GM12892 (cell line): ENCODE measurements at places on chromosomes 12 and 14.

GRCh38 chr12:19886639-19887064 is 447.4 kb downstream of the AEBP2 start:
- no peak for DNase-seq

- DNase-seq = no peak
Observed at GRCh38 chr14:78737116-78737515, 566.9 kb downstream of the NRXN3 start.

DNA sequence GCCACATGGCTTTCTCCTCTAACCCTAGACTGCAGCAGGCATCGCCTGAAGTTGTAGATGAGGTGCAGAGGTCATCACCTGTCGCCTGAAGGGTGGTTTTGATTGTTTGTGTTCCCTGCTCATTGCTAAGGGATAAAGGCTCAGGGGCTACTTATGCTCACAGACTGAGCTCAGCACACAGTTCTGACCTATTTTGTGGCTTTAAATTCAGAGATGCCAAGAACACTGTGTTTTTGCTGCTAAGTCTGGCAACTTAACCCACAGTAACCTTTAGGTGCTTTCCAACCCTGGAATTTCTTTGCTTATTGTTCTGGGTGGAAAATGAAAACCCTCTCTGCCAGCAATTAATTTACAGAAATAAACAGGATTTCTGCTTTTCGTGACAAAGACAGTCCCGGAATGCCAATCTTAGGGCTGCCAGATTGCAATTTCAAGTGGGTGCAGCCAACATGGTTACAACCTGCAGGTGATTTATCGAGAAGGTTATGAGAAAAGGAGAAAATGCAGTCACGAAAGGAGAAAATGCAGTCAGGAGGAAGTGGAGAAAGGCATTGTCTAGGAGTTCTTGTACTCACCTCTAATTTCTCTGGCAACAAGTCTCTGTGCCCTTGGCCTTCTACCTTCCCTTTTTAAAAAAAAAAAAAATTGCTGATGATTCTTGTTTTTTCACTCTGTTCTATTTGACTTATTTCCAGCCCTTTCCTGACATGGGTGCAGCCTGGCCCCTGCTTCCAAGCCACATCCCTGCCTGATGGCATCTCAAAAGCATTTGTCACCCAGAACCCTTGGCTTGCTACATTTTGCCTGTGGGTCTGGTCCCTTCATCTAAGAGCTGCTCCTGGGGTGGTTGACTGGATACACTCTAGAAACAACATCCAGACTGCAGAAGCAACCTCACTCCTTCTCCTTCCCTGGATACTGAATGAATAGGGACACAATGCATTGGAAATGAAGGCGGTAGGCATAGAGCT is 23.3 kb downstream of the NPC2 start:
- DNase-seq = no peak

DNA sequence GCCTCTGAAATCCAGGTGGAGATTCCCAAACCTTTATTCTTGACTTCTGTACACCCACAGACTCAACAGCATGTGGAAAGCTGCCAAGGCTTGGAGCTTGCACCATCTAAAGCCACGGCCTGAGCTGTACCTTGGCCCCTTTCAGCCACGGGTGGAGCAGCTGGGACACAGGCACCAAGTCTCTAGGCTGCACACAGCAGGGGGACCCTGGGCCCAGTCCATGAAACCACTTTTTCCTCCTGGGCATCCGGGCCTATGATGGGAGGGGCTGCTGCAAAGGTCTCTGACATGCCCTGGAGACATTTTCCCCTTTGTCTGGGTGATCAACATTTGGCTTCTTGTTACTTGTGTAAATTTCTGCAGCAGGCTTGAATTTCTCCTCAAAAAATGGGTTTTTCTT is 32.0 kb downstream of the EIF2S3B start:
- DNase-seq = no peak

DNA sequence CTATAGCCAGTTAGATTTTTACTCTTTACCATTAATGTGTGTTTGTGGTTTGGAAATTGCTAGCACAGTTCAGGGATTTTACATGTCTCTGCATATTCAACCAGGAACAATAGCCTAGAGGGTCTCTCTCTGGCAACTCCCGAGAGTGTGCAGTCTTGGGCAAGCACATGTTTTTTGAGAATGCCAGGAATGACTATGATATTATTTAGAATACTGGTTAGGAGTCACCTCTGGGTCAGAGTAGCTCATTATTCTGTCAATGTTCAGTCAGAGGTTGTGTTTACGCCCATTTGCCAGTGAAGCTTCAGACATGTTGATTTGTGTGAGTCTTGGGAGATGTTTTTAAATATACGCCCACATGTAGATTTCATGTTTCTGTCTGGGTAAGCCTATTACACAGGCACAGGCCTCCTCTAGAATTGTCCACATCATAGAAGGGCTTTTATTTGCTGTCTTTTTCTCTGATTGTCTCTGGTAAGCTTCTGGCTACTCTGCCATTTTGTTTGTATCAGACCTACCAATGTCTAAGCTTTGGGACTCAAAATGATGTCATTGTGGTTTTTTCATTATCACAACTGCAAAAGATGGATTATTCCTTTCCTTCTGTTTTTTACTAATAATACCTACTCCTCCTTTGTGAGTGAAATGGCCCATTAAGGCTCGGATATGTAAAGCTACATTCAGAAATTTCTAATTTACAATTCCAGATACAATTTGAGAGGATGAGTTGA is 203.1 kb upstream of the PPFIA2 start:
- DNase-seq = no peak

DNA sequence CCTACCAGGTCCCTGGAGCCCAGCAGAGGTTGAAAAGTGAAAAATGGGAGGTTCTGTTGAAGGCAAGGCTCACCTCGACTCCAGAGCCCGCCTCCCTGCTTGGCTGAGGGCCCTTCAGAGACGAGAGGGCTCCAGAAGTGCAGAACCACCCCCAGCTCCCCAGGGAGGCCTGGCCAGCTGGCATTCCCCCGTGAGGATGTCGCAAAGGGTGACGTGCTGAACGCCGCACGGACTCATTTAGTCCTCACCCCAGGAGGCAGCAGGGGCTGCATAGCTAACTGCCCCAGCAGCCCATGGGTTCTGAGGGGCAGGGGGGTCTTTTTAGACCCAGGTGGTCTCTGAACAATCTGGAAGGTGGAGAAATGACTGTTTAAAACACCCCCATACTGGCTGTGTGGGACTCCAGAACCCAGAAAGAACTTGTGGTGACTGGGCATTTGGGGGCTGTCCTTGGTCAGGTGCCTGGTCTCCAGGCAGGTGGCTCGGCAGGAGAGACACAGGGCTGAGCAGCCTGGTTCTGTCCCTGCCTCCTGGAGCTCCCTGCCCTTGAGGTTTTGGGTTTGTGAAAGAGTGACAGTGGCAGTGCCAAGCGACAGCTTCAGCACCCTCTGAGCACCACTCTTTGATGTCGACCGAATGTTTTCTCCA is 32.0 kb downstream of the ANAPC7 start:
- peak; percentile 60 for DNase-seq

GRCh38 chr14:31994391-31995033 is 82.6 kb upstream of the ARHGAP5 start:
- no peak for DNase-seq

- DNase-seq = no peak
Observed at GRCh38 chr12:26846416-26846815, 13.4 kb upstream of the ITPR2 start.

GRCh38 chr12:65602253-65602609 is 222.1 kb upstream of the HMGA2 start:
- DNase-seq = no peak

GRCh38 chr12:42921741-42922504 is 332.4 kb upstream of the PRICKLE1 start:
- DNase-seq = no peak

DNA sequence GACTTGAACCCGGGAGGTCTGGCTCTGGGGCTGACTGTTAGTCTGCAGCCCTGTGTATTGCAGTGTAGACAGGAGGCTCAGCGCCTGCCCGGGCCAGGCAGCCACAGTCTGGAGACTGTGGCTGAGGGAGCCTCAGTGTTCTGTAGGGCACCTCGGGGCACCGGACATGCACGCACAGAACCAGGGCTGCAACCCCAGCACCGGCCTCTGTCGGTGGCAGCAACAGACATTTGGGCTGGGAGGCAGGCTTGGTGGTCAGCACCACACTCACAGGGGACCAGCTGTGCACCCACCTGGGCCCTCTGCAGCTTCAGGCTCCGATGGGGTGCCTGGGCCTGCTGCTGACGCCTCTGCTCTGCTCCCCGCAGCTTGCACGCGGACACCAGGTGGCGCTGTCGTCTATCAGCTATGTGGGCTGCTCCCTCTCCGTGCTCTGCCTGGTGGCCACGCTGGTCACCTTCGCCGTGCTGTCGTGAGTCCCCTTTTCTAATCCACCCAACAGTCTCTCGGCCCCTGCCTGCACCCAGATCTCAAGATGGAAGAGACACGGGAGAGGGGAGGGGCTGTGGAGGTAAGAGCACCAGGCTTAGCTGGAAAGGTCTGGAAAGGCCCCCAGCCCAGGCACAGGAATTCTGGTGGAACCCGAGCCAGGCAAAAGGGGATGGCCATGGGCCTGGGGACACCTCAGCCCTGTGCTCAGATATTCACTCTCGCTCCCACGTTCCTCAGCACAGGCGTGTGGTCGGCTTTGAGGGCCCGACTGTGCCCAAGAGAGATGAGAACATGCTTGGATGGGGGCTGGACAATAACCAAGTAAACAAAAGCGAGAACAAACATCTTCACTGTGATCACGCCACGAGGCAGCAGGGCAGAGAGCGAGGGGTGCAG is 151.0 kb downstream of the ADGRD1 start:
- DNase-seq = peak; percentile 73

- no peak for DNase-seq
Observed at GRCh38 chr12:44036875-44037443, 201.1 kb downstream of the TMEM117 start.
